ENCODE measurements at places on chromosomes 3 and 15.

DNA sequence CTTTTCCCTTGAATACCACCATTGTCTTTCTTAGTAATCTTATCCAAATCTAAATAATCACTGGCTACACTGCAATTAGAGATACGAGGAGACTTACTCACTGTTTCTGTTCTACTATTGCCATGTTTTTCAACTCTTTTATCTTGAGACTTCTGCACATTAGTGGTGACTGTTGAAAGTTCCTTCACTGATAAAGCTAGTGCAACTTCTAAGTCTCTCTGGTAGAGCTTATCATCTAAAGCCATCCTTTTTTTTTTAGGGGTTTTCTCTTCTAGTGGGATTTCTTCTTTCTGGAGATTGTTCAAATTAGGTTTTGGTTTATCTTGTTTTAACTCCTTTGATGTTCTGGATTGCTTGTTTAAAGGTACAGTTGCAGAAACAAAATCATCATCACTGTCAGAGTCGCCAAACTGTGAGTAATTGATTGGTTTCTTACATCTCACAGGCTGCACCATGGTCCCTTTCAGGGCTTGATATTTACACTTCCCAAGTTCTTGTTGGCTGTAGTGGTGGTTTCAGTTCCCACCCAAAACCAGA, 37.7 kb downstream of the NCK1 start:
- no peak for DNase-seq

- DNase-seq, result no peak
These were observed 181.6 kb upstream of the RBMS3 start for GRCh38 chr3:29099296-29099695.

DNA sequence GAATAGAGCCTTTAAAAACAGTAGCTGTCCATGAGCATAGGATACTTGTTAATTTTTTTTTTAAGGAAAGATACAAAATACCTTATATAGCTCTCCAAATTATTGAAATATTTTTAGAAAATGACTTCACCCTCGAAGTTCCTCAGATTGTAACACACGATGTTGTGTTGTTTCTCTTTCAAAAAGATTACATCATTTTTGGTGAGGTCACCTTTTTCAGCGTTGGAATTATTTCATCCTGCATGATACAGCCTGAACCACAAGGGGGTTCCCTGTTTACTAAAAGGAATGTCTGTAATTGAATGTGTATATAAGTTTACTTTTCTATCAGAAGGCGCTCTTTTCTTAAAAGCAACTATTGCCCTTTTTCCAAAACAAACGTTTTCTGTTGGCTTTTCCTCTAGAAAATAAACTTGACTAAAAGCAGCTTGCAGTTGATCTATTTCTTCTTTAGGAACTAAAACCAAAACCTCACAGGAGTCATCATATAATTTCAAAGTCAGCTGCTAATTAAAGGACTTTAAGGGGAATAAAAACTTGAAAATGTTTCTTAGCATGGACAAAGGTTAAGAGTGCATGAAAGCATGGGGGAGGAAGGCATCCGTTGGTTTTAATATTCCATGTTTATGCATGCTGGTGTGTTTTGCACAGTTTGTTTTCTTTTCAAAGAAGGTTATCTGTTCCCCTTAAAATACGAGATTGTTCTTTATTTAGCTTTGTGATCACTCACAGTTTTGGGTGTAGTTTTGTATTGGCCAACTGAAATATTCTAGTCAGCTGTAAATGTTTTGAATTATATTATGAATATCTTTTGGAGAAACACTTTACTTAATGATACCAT, 29.4 kb downstream of the LYSMD4 start:
- DNase-seq, result no peak

DNA sequence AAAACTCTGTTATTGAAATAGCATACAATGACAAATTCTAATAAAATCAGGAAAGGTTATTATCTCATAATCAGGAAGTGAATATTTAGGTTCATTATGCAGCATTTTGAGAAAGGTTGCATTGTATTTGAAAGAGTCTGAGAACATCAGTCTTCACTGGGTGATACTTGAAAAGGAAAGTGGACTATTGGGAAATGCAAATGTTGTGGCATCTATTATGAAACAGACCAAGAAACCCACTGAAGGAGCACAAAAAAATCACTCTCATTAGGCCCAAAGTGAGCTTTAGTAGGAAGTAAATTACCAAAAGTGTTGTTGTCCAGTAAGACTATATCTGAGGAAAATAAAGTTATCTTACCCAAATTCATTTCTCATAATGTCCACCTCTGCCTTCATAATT, 90.8 kb downstream of the ZPLD1 start:
- DNase-seq, result no peak

- DNase-seq, result no peak
These were observed 852.4 kb downstream of the TUSC7 start for GRCh38 chr3:117562000-117562399.

DNA sequence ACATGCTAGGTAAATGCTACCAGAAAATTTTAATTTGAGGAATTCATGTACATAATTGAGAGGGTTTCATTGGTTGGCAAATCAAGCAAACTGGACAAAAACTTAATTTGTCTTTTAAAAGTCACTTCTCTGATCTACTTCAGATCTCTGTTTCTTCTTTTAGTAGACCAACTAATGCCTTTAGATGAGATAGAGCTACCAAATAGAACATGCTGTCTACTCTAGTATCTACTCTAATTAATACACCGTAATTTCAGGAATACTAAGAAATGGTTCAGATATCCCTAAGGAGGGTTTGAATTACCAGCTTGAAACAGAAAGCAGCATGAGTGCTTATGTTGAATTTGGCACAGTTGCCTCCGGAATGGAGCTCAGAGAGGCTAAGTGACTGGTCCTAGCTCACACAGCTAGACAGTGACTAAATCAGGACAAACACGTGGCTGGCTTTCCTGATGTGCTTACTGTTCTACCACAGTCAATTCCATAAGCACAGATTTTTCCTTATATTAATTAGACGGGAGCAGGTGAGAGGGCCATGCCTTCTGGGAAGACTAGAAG, 225.1 kb downstream of the ITPR1 start:
- no peak for DNase-seq

GRCh38 chr3:57556459-57557084, 498 bp downstream of the PDE12 start:
- DNase-seq, result no peak

GRCh38 chr3:155963570-155963969, 93.1 kb downstream of the GMPS start:
- no peak for DNase-seq

DNA sequence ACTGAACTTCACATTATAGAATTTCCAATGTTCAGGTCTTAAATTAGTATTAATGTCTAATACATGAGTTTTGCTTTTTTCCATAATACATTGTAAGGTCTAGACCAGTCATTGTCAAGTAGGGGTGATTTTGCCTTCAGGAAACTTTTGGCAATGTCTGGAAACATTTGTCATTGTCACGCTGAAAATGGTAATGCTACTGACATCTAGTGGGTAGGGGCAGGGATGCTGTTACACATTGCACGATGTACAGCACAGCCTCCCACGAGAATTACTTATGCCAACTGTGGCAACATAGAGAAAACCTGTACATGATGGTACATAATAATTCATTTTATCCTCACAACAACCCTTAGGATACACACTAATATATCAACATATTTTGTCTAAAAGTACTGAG, 384.1 kb downstream of the CADM2 start:
- DNase-seq, result no peak

DNA sequence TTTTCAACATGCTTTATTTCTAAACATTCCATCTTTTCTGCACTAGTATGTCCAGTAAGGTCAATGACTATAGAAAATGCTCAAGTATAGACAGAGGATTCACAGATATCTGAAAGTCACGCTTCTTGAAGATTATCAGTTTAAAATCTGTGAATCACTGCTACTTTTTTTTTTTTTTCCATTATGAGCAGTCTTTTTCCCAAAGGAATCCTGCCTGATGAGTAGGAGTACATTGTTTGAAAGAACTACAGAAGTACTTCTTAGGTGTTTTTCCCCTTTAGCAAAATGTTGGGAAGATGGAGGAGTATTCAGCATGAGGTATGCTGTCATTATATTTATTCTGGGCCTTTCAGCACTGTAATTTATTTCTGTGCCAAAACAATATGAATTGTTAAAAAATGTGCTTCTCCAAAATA, 266.2 kb downstream of the NLGN1 start:
- DNase-seq, result no peak

DNA sequence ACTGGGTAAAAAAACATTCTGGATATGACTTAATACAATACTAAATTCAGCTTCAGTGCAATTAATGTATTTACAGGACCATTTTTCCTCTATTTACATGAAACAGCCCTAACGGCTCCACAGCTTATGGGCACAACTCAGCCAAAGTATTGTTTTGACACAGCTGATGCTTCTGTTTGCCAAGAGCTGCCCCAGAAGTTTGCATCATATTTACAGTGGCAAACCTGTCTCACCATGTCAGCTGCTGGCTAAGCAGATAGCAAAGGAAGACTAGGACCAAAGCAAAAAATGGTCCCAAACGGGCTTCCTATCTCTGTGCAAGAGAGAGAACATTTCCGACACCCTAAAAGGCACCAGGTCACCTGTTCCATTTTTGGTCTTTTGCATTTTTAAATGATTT, 94.5 kb downstream of the ADAMTS9 start:
- DNase-seq, result no peak

DNA sequence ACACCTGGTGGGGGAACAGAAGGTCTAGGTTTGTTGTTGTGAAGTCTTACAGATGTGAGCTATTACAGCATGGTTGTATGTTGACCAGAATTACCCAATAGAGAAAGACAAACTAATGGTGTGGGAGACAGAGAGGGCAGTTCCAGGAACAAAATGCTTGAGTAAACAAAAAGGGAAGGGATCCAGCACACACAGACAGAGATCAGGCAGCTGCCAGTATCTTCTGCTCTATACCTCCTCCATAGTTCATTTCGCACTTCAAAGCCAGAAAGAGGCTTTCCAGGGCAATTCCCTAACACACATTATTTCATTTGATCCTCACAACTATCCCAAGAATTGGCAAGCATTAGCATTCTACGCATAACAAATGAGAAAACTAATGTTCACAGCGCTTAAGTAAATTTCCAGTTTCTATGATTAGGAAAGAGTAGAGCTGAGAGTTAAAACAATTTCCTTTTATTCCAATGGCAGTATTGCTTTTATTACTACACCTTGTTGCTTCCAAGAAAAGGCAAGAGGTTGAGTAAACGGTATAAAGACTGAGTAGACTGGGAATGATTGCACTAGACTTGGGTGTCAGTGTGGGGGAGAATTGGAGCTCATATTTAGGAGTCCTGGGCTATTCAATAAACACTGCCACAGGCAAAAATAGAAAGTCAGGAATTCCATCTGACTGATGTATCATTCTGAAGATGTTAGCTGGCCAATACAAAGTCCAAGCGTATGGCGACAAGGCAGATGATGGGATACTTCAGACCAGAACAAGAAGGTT, 39.7 kb upstream of the ZNF280D start:
- no peak for DNase-seq

- no peak for DNase-seq
These were observed 49.3 kb upstream of the IGF2BP2 start for GRCh38 chr3:185874119-185874518.

DNA sequence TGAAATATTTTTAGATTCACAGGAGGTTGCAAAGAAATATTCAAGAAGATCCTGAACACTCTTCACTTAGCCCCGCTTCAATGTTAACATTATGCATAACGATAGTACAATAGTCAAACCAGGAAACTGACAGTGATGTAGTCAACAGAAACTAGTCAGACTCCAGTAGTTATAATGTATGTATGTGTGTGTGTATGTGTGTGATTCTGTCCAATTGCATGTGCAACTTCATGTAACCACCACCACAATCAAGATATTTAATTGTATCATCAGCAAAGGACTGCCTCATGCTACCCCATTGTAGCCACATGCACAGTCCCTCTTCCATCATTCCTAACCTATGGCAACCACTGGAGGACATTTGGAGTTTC, 77.9 kb downstream of the APBA2 start:
- DNase-seq, result no peak
